ENCODE measurements at places on chromosomes 11 and 22. TPM values are rescaled to one million over a fixed set of nuclear protein-coding genes. Genes with fewer than 3 reads are reported as not detected.

DNA sequence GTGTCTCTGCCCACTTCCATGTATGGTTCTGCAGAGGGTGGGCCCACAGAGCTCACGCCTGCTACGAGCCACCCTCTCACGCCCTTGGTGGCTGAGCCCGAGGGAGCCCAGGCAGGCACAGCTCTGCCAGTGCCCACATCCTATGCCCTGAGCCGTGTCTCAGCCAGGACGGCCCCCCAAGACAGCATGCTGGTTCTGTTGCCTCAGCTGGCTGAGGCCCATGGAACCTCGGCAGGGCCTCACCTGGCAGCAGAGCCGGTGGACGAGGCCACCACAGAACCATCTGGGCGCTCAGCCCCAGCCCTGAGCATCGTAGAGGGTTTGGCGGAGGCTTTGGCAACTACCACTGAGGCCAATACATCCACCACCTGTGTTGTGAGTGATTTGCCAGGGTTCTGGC is 64.0 kb downstream of the OTOG start:
- H3K4me1 ChIP-seq: no peaks in the 10 kb centered on the region
- H3K27ac ChIP-seq: no peak overlapping the region
- no peak for DNase-seq

GRCh38 chr11:45538939-45539338 is 126.5 kb downstream of the CHST1 start:
- no peaks in the 10 kb centered on the region for H3K36me3 ChIP-seq
- H3K27me3 ChIP-seq: no peaks in the 10 kb centered on the region
- H3K4me3 ChIP-seq: no peak overlapping the region
- no peaks in the 10 kb centered on the region for H3K4me1 ChIP-seq
- H3K27ac ChIP-seq: no peak overlapping the region
- DNase-seq: no peak

GRCh38 chr11:103923451-103923931 is 112.9 kb upstream of the DDI1 start:
- H3K27ac ChIP-seq: no peak overlapping the region
- no peaks in the 10 kb centered on the region for H3K36me3 ChIP-seq
- H3K4me3 ChIP-seq: no peak overlapping the region
- DNase-seq: no peak
- H3K4me1 ChIP-seq: no peaks in the 10 kb centered on the region

- no peaks in the 10 kb centered on the region for H3K27me3 ChIP-seq
- H3K4me1 ChIP-seq: no peaks in the 10 kb centered on the region
- no peak overlapping the region for H3K27ac ChIP-seq
- DNase-seq: no peak
Measured at GRCh38 chr22:20580179-20580578, 72.8 kb downstream of the MED15 start.

DNA sequence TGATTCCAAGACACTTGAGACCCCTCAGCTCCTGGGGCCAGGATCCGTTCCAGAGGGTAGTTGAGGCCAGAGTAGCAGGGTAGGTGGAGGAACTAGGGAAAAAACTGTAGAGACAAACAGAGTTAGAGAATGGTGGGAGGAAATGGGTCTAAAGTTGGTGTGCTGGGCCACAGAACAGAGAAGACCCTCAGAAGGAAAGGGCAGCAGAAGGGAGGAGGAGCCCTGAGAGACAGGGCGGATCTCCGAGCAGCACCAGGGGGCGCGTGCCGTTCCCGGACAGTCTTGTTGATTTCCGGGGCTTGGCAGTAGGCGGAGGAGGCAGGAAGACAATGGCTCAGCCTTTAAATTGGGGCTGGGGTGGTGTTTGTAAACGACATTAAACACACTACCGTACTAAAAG is 2.4 kb upstream of the CECR2 start:
- DNase-seq: no peak
- no peak overlapping the region for H3K27ac ChIP-seq
- no peaks in the 10 kb centered on the region for H3K36me3 ChIP-seq

DNA sequence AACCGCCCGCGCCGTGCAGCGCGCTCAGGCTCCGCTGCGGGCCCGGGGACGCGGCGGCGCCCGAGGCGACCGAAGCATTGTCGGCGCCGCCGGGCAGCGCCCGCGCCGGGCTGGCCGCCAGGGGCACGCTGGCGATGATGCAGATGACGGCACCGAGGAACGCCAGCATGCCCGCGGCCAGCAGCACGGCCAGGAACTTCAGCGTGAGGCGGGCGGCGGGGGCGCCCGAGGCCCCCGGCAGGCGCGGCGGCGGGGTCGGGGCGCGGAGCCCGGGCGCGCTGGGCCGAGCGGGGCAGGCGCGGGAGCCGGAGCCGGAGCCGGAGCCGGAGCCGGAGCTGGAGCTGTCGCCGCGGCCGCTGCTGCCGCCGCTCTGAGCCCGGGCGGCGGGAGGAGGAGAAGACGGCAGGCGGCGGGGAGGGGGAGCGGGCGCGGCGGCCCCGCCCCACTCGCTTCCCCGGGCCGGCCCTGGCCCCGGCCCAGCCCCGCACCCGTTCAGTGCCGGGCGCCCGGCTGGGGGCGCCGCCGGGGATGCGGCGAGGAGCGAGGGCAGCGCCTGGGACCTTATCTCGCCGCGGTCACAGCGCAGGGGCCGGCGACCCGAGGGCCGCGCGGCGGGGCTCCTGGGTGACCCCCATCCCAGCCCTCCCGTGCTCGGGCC is at the start of gene NPTXR:
TSS of gene NPTXR (minus strand) at position 372 of the 658 bp plus-strand sequence.
- peak within 1 kb of the TSS; percentile 49 for H3K4me3 ChIP-seq
- no peak for DNase-seq
- no peaks in the 10 kb centered on the region for H3K36me3 ChIP-seq
- H3K27ac ChIP-seq: no peak within 1 kb of the TSS
- H3K27me3 ChIP-seq: peaks cover 38% of the 10 kb centered on the region

- H3K36me3 ChIP-seq: no peaks in the 10 kb centered on the region
- H3K4me3 ChIP-seq: no peak overlapping the region
- H3K4me1 ChIP-seq: peaks cover 6% of the 10 kb centered on the region
- H3K27ac ChIP-seq: no peak overlapping the region
Measured at GRCh38 chr11:73784080-73784634, 3.5 kb upstream of the MRPL48 start.

DNA sequence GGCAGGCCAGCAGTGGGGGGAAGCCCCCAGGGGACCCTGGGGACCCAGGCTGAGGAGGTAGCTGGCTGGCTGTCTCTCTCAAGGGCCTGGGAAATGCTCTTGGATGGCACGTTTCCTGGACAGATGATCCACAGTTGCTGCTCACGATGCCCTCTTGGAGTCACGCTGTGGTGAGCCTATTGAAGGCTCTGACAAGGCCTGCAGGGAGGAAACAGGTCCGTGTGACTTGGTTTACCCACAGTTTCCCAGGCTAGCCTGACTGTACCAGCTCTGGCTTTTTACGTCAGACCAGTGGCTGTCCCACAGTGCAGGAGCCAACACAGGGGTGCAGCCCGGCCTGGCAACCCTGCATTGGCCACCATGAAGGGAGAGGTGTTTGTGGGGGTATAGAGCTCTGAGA is 29.2 kb upstream of the PPARA start:
- no peak overlapping the region for H3K27ac ChIP-seq
- no peaks in the 10 kb centered on the region for H3K27me3 ChIP-seq
- no peak overlapping the region for H3K4me3 ChIP-seq
- H3K36me3 ChIP-seq: no peaks in the 10 kb centered on the region

GRCh38 chr11:102883141-102883540 is 8.4 kb upstream of the MMP12 start:
- H3K27ac ChIP-seq: no peak overlapping the region
- no peak overlapping the region for H3K4me3 ChIP-seq
- no peaks in the 10 kb centered on the region for H3K27me3 ChIP-seq
- no peaks in the 10 kb centered on the region for H3K36me3 ChIP-seq
- DNase-seq: no peak
- no peaks in the 10 kb centered on the region for H3K4me1 ChIP-seq

DNA sequence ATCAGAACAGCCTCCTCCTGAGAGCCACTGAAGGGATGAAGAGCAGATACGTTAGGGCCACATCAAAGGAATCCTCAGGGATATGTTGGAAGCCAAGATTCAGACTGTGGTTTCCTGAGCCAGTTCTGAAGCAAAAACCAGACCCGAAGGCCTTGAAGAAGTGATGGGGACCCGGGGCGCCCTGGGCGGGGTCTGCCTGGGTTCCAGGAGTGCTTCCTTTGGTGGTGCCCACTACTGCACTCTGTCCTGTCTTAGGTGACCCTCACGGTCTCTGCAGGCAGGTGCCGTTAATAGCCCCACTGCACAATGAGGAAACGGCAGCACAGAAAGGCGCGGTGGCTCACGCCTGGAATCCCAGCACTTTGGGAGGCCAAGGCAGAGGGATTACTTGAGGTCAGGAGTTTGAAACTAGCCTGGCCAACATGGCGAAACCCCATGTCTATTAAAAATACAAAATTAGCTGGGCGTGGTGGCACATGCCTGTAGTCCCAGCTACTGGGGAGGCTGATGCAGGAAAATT is 12.9 kb upstream of the SH3BP1 start:
- H3K36me3 ChIP-seq: 0 out of 2 replicates have a peak, but pooled peaks cover 3% of the 10 kb centered on the region
- H3K27me3 ChIP-seq: no peaks in the 10 kb centered on the region
- no peak for DNase-seq
- no peak overlapping the region for H3K4me3 ChIP-seq
- H3K4me1 ChIP-seq: peaks cover 3% of the 10 kb centered on the region

GRCh38 chr11:12680246-12680939 is 6.2 kb downstream of the TEAD1 start:
- peak; percentile 86 for DNase-seq
- H3K36me3 ChIP-seq: no peaks in the 10 kb centered on the region
- H3K27me3 ChIP-seq: no peaks in the 10 kb centered on the region
- H3K4me1 ChIP-seq: peaks cover 42% of the 10 kb centered on the region
- peak overlapping the region; percentile 41 for H3K27ac ChIP-seq

DNA sequence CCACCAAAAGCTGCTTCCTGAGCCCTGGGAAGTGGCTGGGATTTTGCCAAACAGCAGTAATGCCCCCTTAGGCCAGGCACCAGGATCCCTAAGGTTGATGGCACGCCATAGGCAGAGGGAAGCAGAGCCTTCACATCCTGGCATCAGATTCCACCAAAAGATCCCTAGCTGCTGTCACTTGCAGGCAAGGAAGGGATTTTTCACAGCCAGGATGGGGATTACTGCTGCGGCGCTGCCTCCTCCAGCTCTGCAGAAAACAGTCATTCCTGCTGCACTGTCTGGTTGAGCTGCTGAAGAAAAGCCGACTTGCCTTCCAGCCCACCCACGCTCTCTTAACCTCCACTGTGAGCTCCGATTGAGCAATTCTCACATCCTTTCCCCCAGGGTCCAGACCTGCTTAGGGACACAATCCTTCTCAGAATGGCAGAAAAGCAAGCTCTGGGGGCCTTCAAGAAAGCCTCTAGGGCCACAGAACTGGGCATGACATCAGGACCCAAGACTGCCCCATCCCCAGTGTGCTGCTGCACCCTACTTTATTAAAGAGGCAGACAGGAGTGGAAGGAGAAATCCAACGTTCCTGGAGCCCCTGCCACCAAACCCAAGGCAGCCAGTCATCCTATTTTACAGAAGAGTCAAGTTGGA is 19.9 kb downstream of the SYN3 start:
- H3K36me3 ChIP-seq: no peaks in the 10 kb centered on the region
- peaks cover 2% of the 10 kb centered on the region for H3K27me3 ChIP-seq
- H3K4me3 ChIP-seq: no peak overlapping the region

DNA sequence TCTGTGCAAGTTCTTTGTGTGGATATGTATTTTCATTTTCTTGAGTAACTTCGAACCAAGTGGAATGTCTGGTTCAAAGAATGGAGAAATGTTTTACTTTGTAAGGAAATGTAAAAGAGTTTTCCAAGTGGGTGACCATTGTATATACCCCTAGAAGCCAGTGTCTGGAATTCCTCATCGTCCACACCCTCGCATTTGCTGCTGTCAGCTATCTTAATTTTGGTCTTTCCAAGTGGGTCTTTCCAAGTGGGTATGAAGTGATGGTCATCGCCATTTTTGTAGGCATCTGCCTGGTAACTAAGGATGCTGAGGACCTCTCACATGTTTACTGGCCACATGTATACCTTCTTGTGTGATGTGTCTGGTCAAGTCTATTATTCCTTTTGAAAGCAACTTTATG is 547.5 kb downstream of the TBC1D22A start:
- no peaks in the 10 kb centered on the region for H3K36me3 ChIP-seq
- H3K27ac ChIP-seq: no peak overlapping the region
- no peaks in the 10 kb centered on the region for H3K27me3 ChIP-seq
- no peak for DNase-seq

DNA sequence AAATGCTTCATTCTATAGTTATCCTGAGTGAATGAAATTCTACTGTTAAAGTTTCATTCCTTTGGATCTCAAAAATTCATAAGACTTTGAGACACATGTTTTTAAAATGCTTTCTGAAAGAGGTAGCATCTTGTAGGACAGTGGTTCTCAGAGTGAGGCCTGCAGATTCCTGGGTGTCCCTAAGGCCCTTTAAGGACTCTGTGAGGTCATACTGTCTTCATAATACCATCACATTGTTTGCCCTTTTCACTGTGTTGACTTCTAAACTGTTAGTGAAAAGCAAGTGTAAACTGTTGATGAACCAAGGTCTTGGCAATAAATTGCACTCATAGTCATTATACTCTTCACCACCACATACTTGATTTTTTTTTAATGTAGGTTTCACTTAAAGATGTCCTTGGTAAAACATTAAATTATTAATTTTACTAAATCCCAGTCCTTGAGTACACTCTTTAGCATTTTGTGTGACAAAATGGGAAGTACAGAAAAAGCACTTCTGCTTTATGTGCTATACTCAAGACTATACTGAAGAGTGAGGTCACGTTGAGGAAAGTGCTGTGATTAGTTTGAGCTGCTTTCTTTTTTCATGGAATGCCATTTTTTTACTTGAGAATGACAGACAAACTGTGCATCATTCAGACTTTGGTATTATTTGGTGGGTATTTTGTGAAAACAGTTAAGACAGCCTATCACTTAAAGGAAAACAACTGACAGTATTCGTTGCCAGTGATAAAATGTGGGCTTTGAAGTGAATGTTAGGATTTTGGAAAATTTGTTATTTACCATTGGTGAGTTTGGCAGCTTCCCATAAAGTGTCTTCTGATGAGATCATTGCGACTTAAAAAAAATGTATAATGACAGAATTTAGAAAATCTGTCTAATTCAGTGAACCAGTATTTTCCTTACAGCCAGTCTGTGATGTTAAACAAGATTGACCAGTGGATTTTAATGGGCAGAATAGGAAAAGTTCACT is 61.1 kb downstream of the SPECC1L start:
- H3K36me3 ChIP-seq: peaks cover 25% of the 10 kb centered on the region
- peaks cover under 1% of the 10 kb centered on the region for H3K4me1 ChIP-seq
- no peak for DNase-seq
- no peak overlapping the region for H3K27ac ChIP-seq

MRGPRX4 gene
- not detected for total RNA-seq

OR10A2 gene
- not detected for total RNA-seq

Data from H1 (cell line).